Keratinocyte (primary cell): ENCODE measurements at places on chromosomes 5 and 9.
A peak's percentile ranks its signal among the peaks of the same experiment; 100 is the strongest.

GRCh38 chr5:20368571-20369517, 380.8 kb upstream of the CDH18 start:
- DNase-seq: no peak

DNA sequence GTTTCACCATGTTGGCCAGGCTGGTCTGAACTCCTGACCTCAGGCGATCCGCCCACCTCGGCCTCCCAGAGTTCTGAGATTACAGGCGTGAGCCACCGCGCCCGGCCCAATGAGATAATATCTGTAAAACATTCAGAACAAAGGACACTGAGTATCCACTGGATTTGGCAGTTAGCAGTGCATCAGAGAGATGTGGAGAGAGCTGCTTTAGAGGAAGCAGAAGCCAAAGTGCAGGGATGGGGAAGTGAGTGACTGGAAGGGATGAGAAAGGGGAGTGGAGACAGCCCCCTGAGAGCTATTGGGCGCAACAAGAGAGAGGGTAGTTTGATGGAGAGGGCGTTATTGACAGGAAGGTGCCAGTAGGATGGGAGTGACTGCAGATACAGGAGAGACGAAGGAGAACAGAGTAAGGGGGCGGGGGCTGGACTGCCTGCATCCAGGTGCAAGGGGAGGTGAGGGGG, 157.5 kb upstream of the SHB start:
- no peak for DNase-seq

DNA sequence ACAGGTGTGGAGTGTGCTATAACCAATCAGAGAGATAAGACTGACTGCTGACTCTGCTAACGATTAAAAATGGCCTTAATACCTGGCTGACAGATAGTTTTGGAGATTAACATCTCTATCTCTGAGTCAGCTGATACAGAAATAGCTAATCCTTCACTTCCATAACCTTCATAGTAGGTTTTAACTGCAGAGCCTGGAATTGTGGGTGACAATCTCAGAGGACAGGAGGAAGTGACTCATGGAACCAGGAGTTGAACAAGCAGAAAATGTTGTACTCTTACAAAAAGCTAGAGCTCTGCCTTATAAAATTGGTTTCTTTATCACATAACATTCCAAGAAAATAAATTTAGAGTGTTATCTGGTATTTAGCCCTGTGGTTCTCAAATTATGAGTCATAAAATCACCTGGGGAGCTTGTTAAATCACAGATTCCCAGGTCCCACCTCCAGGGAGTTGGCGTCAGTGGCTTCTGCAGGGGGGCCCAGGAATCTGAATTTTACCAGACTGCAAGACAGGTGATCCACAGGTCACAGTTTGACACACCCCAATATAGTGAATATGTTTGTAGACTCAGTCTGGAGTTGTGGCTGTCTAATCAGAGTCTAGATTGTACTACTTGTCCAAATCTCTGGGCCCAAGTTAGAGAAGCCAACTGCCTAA, 44.4 kb upstream of the AFAP1L1 start:
- DNase-seq: peak; percentile 62

- no peak for DNase-seq
Measured at GRCh38 chr5:74174366-74174765, 466.2 kb downstream of the ENC1 start.

DNA sequence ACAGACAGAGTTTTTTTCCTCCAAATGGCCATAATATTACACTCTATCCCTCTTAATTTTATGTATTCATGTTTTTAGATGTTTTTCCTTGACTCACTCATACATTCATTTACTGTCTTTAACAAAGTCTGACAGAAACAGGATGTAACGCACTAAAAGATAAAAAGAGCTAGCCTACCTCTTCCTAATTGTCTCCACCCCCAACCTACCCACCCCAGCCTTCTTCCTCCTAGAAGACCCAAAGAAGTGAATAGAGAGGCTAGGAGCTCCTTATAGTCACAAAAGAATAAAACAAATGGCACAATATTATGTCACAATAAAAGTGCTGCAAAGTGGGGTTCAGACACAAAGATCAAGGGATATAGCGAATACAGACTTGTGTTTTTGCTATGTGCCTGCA, 719 bp downstream of the NOL8 start:
- DNase-seq: no peak

GRCh38 chr9:1870915-1871314, 144.2 kb upstream of the SMARCA2 start:
- no peak for DNase-seq

- no peak for DNase-seq
Measured at GRCh38 chr5:112757468-112758208, 20.0 kb downstream of the APC start.

GRCh38 chr5:178338126-178338749, 105.6 kb upstream of the PHYKPL start:
- no peak for DNase-seq

GRCh38 chr5:141373673-141374317, at the start of gene PCDHGA6:
Gene PCDHGA6, plus strand, starts transcription at chr5:141373891. Its CDS starts 193 bp downstream, at chr5:141374084.
- no peak for DNase-seq

GRCh38 chr9:137161558-137162486, 8.0 kb downstream of the LRRC26 start:
- no peak for DNase-seq

- no peak for DNase-seq
Measured at GRCh38 chr5:94632024-94632423, 13.6 kb downstream of the SLF1 start.

DNA sequence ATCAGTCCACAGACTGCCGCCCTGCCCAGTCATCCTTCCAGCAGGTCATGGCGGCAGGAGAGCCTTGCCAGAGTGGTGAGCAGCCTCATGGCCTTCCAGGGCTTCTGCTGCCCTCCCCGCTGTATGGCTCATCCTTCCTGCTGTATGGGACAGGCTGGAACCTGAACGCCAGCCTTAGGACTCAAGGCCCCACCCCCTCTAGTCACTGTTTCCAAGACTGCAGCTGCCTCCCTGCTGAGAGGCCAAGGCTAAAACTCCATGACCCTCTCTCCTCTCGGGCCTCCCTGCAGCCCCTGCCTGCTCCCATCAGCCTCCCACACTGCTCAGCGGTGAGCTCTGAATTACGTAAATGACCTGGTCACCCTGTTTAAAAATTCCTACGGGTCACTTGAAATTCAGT, 227.5 kb downstream of the AGTPBP1 start:
- DNase-seq: peak; percentile 76

DNA sequence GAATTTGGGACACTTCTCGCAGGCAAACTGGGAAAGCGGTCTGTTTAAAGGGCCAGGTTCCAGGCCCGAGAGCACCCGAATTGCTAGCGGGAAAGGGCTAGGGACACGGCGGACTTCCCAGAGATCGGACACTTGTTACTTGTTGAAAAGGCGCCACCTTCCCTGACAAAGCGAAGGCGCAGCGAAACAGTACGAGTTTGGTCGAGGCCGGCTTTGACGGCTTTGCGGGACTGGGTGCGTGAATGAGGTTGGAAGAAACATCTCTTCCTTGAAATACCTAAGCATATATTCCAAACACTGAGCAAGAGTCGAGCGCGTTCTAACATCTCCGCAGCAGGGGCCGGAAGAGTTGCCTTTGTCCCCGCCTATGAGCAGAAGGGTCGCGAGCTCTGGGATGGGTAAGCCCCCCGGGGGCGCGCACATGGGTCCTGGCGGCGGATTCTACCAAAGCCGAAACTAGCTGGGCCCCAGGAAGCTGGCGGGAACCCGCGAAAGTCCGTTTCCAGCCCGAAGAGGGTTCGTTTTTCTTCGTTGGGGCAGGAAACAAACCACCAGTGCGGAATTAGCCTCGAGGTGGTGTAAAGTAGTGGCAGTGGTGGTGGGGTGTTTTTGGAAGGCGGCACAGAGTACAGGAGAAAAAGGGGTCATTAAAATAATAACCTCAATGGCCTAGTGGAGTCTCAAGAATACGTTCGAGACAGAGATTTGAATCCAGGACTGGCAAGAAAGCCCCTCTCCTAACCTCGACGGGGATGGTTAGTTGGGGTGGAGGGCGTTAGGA, 1.5 kb downstream of the GDNF start:
- no peak for DNase-seq

- DNase-seq: no peak
Measured at GRCh38 chr5:181163487-181164075, 16.2 kb downstream of the OR2V2 start.

DNA sequence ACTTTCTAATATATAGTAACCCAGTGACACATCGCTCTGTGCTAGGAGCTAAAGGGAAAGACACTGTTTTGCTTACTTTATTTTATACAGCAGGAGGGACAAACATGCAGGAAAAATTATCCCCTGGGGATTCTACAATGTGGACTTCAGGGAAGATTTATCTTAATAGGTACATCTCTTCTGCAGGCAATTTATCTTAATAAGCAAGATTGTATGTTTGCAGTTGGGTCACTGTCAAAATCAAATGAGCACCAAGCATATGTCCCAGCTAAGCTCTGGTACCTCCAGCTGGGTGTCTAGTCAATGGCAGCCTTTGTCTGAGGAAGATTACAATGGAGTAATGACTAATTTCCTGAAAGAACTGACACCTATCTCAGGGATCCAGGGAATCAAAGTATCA, 309.9 kb upstream of the PANK3 start:
- DNase-seq: no peak

GRCh38 chr5:106755066-106755465, 915.7 kb downstream of the EFNA5 start:
- DNase-seq: no peak

DNA sequence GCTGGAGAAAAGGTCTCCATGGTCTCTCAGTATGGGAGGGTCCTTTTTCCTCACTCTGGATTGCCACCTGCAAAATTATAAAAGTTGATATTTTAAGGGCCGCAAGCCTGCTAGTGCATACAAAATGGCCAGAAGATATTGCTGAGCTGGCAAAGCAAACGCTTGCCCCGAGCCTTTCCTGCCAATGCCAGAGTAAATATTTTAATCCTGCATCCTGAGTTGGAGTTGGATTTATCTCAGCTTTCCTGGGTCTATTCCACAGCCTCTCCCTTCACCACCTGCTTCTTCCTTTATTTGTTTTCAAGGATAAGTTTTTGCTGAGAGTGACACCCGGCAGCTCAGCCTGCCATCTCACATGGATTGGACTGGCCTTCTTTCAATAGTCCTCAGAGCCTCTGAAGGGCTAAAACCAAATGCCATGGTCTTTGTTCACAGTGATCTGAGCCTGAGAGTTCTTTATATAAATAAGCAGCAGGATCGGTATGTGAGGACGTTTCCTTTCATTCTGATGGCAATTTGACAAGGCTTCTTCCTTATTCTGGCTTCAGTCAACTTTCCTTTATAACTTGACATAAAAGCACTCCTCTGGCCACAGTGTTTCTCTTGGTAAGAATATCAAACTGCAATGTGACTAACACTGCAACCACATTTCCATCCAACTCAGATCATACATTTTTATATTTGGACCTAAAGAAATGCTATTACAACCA, 170.1 kb downstream of the ADAMTS12 start:
- DNase-seq: no peak

GRCh38 chr5:55483885-55484284, 50.9 kb downstream of the PLPP1 start:
- DNase-seq: no peak

DNA sequence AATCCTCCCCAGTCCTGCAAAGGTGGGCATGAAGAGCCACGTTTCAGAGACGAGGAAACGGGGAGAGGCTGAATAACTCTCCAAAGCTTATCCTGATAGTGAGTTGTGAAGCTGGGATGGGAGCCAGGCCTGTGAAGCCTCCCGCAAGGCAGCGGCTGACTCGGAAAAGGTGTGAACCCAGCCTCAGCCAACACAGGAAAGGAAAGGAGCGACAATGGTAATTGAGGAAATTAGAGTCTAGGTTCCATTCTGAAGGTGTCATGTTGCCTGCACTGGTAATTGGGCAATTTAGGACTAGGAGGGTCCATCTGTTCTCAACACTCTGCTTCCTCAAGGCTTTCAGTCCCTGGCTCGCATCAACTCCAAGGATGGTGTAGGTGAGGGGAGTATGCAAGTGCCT, 83.4 kb downstream of the LIFR start:
- no peak for DNase-seq

DNA sequence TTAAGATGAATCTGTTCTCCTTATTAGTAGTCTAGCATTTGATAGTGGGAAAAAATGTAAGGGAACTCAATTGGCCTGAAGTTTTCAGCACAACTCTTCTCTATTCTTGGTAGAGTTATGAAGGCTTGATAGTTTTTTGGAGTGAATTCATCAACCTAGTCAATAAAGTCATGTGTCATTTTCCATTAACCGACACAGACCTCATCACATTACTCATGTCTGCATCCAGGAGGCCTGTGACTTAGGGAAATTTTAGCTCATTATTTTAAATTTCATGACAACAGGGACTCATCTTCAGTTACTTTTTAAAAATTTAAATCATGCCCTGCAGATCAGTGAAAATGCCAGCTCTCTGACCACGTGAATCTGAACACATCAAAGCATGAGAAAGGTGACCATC, 63.3 kb downstream of the ADAMTS16 start:
- no peak for DNase-seq

- no peak for DNase-seq
Measured at GRCh38 chr5:16805486-16805885, 130.6 kb downstream of the MYO10 start.

GRCh38 chr9:99075246-99075912, 29.5 kb upstream of the TGFBR1 start:
- DNase-seq: no peak

GRCh38 chr9:73896061-73896460, 601.1 kb upstream of the RORB start:
- DNase-seq: no peak

DNA sequence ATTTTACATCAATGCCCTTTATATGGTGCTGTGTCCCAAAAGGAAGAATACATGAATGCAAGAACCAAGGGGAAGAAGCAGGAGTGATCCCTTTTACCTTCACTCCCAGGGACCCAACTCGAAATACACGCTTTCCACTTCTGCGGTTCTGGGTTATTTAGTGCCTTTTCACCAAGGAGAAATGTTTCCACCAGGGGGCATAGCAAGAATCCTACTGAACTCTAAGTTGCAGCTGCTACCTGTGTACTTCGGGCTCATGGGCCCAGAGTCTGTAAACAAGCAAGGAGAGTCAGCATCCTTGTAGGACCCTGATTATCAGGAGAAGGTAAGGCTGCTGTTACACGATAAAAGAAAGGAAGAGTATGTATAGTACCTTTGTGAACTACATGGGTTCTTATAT, 45.7 kb downstream of the DPYSL3 start:
- DNase-seq: no peak

DNA sequence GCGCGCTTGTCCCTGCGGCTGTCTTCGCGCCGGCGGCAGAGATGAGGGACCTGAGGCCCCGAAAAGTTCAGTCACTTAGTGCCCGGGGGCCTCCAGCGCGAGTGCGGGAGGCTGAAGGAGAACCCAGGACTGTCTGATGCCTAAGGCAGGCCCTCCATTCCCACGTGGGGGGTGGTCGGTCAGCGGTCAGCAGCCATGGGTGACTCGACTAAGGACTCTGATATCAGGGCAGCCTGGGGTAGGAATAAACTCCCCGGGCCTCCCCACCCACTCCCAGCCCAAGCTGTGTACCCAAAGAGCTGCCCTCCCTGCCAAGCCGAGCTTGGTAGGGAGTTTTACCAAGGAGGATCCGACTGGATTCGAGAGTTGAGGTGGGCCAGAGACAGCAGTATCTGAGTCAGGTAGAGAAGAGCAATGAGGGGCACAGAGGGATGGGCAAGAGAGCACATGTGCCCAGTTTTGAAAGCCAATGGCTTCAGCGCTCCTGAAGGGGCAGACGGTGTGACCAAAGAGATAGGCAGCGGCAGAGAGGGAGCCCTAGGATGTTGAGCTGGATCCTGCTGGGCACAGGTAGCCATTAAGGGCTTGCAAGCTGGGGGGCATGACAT, 787 bp downstream of the FGFR4 start:
- no peak for DNase-seq
